ENCODE measurements at places on chromosomes 12 and 14. TPM values are rescaled to one million over a fixed set of nuclear protein-coding genes. Genes with fewer than 3 reads are reported as not detected.

The TMTC1 gene
- 2.0 TPM for total RNA-seq

GRCh38 chr12:128842579-128842978, 10.7 kb upstream of the GLT1D1 start:
- DNase-seq, result no peak
- H3K4me3 ChIP-seq, result no peak overlapping the region
- H3K36me3 ChIP-seq, result no peaks in the 10 kb centered on the region
- H3K27me3 ChIP-seq, result no peaks in the 10 kb centered on the region
- H3K4me1 ChIP-seq, result peaks cover 11% of the 10 kb centered on the region

GRCh38 chr12:95339086-95339788, 121.6 kb downstream of the VEZT start:
- H3K4me3 ChIP-seq, result no peak overlapping the region
- no peaks in the 10 kb centered on the region for H3K27me3 ChIP-seq
- H3K36me3 ChIP-seq, result no peaks in the 10 kb centered on the region
- H3K4me1 ChIP-seq, result no peaks in the 10 kb centered on the region
- no peak for DNase-seq

GRCh38 chr12:109544955-109545531, 28.3 kb downstream of the MMAB start:
- H3K4me1 ChIP-seq, result peaks cover 52% of the 10 kb centered on the region
- no peaks in the 10 kb centered on the region for H3K27me3 ChIP-seq
- H3K27ac ChIP-seq, result peak overlapping the region; percentile 63
- peak; percentile 45 for DNase-seq

GRCh38 chr14:74549588-74549987, 56.0 kb downstream of the ISCA2 start:
- no peaks in the 10 kb centered on the region for H3K4me1 ChIP-seq
- no peak overlapping the region for H3K27ac ChIP-seq
- no peaks in the 10 kb centered on the region for H3K27me3 ChIP-seq
- no peaks in the 10 kb centered on the region for H3K36me3 ChIP-seq
- no peak for DNase-seq
- no peak overlapping the region for H3K4me3 ChIP-seq

The INHBE gene
- not detected for total RNA-seq

The FOXA1 gene
- total RNA-seq, result not detected

The KERA gene
- not detected for total RNA-seq

The PTPRQ gene
- not detected for total RNA-seq

- H3K36me3 ChIP-seq, result no peaks in the 10 kb centered on the region
- no peak overlapping the region for H3K27ac ChIP-seq
- no peak overlapping the region for H3K4me3 ChIP-seq
- DNase-seq, result no peak
Observed at GRCh38 chr14:56027916-56028712, 90.1 kb upstream of the PELI2 start.

DNA sequence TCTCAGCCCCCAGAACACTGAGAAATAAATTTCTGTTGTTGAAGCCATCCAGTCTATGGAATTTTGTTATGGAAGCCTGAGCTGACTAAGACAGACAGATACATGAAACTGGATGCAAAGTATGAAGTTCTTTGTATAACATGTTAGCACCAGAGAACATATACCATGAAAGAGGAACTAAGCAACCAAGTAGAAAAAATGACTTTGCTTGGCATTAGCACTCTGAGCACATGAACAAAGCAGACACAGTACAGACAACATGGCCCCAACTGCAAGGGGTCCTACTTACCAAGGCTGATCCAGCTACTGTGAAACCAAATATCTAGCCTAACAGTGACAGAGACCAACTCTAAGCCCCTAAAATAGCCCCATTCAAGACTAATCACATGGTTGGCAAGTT, 13.8 kb downstream of the EXOC5 start:
- no peak for DNase-seq
- H3K36me3 ChIP-seq, result no peaks in the 10 kb centered on the region
- no peaks in the 10 kb centered on the region for H3K4me1 ChIP-seq
- no peak overlapping the region for H3K4me3 ChIP-seq
- H3K27ac ChIP-seq, result no peak overlapping the region

DNA sequence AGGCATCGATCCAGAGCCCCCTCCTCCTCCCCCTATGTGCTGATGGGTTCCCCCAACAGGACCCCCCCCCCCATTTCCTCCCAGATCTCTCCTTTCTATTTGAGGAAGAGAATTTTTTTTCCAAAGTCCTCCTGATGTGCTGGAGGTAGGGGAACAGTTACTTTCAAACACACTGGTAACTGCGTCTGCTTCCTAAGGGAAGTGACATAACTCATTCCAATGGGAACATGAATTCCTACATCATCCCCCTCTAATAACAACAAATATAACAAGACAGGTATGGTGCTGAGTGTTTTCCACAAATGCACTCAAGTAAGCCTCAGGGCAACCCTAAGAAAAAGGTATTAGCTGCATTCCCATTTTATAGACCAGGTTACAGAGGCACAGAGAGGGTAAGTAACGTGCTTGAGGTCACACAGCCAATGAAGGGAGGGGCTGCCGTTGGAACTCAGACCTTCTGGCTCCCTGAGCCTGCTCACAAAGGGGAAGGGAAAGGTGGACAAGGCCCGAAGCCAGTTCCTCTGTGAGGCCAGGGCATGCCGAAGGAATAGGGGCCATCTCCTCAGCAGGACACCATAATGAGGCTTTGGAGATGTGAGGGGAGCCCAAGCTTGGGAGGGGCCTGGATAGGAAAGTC, 121.1 kb upstream of the NCOR2 start:
- no peak for DNase-seq
- H3K27me3 ChIP-seq, result peaks cover 3% of the 10 kb centered on the region
- no peak overlapping the region for H3K27ac ChIP-seq
- H3K4me3 ChIP-seq, result no peak overlapping the region
- H3K36me3 ChIP-seq, result no peaks in the 10 kb centered on the region

The RNASE3 gene
- total RNA-seq, result not detected

The TOMM20L gene
- 0.66 TPM for total RNA-seq

DNA sequence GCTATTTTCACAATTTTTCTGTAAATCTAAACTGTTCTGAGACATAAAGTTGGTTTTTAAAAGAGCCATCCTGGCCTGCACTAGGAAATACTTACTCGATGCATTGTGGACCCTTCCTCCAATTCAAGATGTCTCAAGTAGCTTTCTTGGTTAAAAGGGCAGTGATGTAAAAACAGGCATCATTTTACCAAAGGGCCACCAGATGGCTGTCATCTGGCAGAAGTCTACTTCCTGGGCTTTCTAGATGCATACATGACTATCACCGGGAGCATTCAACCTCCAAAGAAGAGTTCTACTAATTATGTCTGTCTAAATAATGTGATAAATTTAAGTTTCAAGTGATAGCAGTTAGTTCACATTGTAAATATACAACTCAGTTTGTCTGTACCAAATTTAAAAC, 96.8 kb upstream of the FRMD6 start:
- no peak overlapping the region for H3K27ac ChIP-seq
- no peaks in the 10 kb centered on the region for H3K36me3 ChIP-seq
- H3K27me3 ChIP-seq, result peaks cover 4% of the 10 kb centered on the region
- no peak for DNase-seq
- no peaks in the 10 kb centered on the region for H3K4me1 ChIP-seq

The KRT84 gene
- not detected for total RNA-seq

The DPPA3 gene
- total RNA-seq, result not detected

- peaks cover 14% of the 10 kb centered on the region for H3K4me1 ChIP-seq
- no peak overlapping the region for H3K27ac ChIP-seq
Observed at GRCh38 chr12:95073698-95074520, 491 bp upstream of the NR2C1 start.

DNA sequence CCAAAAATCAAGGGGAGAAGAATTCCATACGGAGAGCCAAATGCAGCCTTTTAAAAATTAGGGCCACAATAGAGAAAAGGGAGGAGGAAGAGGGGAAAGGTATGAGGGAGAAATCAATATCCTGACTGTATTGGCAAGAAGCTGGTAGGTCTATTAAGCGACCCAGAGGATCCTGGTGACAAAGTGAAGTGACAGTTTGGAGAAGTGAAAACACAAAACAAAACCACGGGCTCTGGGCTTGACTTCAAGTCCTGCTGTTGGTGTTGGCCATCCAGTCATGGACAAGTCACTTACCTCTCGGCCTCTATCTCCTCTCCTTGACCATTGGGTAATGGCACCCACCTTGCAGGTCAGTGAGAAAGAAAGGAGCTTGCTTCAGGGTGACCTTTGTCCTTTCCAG, 47.0 kb upstream of the KCNA5 start:
- no peaks in the 10 kb centered on the region for H3K27me3 ChIP-seq
- DNase-seq, result no peak
- no peak overlapping the region for H3K27ac ChIP-seq
- no peaks in the 10 kb centered on the region for H3K4me1 ChIP-seq
- H3K36me3 ChIP-seq, result no peaks in the 10 kb centered on the region

DNA sequence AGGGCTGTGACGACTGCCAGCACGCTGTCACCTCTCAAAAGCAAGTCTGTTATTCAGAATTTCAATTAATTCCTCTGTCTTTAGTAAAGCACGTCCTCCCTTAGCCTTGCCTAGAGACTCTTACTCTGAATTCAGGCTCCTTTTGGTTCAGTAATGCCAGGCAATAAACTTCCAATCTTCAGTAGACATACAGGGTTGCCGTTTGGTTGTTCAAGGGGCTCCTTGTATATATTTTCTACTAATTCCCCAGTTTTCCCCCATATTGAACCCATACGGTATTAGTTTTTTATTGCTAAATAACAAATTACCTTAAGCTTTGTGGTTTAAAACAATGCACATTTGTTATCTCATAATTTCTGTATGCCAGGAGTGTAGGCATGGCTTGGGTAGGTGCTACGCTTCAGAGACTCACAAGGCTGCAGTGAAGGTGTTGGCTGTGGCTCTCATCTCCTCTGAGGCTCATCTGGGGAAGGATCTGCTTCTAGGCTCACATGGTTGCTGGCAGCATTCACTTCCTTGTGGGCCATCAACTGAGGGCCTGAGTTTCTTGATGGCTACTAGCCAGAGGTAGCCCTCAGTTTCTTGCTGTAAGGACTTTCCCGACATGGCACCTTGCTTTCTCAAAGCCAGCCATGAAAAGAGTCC, 7.3 kb upstream of the CLECL1 start:
- no peak overlapping the region for H3K4me3 ChIP-seq
- DNase-seq, result peak; percentile 65
- H3K36me3 ChIP-seq, result no peaks in the 10 kb centered on the region
- peak overlapping the region; percentile 43 for H3K27ac ChIP-seq
- peaks cover 32% of the 10 kb centered on the region for H3K4me1 ChIP-seq
- no peaks in the 10 kb centered on the region for H3K27me3 ChIP-seq

- H3K27me3 ChIP-seq, result no peaks in the 10 kb centered on the region
- H3K36me3 ChIP-seq, result no peaks in the 10 kb centered on the region
- H3K27ac ChIP-seq, result no peak overlapping the region
- no peaks in the 10 kb centered on the region for H3K4me1 ChIP-seq
- DNase-seq, result no peak
- no peak overlapping the region for H3K4me3 ChIP-seq
Observed at GRCh38 chr12:22255097-22255496, 79.4 kb downstream of the ST8SIA1 start.

GRCh38 chr12:47864646-47865235, 40.1 kb downstream of the VDR start:
- no peak for DNase-seq
- H3K27me3 ChIP-seq, result no peaks in the 10 kb centered on the region
- peaks cover 17% of the 10 kb centered on the region for H3K4me1 ChIP-seq
- H3K36me3 ChIP-seq, result no peaks in the 10 kb centered on the region
- no peak overlapping the region for H3K27ac ChIP-seq

DNA sequence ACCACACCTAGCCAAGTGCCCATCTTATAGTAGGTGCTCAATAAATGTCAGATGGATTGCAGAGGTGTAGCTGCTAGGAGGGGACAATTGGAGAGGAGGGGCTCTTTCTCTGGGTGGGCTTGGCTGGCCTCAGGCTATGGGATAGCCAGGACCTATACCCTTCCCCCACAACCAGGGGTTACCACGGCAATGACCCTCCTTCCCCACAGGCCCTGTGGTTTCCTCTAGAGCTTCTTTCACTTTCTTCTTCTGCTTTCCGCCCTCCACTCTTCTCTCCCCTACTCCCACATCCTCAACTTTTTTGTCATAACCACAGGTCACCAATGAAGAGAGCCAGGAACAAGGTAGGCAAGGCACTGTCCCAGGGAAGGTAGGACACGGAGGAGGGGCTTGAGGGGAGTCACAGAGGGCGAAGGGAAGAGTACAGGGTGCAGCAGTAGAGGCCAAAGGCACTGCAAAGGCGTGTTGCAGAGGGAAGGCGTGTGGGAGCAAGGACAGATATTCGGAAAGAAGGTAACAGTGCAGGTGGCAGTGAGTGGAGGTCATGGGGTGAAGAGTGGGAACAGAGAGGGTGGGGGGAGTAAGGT, 1.9 kb upstream of the ITGB7 start:
- peak overlapping the region; percentile 3 for H3K4me3 ChIP-seq
- H3K36me3 ChIP-seq, result peaks cover 33% of the 10 kb centered on the region
- DNase-seq, result no peak
- peak overlapping the region; percentile 9 for H3K27ac ChIP-seq
- H3K27me3 ChIP-seq, result no peaks in the 10 kb centered on the region

All from natural killer cell (primary cell).